MM.1S (cell line): ENCODE measurements at places on chromosomes 7 and 10.

DNA sequence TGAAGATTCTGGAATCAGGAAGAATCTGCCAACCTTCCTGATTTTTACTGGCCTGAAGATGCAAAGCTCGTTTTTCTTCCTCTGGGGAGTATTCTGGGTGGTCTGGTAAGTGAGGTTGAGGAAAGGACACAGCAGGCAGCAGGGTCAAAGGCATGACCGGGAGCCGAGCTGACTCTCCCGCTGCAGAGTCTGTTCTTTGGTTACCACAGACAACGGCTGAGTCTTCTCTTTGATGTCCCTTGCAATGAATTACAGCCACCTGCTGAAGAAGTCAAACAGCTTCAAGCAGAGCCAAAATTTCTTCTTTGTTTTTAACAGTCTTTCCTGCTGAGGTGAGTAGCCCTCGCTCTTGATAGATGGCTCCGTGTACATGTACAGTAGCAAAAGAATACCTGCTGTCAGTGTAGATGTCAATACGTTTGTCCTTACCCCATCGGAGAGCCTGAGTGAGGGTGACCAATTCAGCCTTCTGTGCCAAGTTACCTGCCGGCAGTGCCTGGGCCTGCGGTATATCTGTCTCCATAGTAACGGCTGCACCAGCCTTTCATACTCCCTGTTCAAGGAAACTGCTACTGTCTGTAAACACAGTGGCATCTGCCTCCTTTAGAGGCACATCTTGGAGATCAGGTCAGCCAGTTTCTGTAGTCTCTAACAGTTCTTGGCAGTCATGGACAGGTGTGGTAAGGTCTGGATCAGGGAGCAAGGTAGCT is 76.4 kb downstream of the PRR15 start:
- peak; percentile 83 for DNase-seq

DNA sequence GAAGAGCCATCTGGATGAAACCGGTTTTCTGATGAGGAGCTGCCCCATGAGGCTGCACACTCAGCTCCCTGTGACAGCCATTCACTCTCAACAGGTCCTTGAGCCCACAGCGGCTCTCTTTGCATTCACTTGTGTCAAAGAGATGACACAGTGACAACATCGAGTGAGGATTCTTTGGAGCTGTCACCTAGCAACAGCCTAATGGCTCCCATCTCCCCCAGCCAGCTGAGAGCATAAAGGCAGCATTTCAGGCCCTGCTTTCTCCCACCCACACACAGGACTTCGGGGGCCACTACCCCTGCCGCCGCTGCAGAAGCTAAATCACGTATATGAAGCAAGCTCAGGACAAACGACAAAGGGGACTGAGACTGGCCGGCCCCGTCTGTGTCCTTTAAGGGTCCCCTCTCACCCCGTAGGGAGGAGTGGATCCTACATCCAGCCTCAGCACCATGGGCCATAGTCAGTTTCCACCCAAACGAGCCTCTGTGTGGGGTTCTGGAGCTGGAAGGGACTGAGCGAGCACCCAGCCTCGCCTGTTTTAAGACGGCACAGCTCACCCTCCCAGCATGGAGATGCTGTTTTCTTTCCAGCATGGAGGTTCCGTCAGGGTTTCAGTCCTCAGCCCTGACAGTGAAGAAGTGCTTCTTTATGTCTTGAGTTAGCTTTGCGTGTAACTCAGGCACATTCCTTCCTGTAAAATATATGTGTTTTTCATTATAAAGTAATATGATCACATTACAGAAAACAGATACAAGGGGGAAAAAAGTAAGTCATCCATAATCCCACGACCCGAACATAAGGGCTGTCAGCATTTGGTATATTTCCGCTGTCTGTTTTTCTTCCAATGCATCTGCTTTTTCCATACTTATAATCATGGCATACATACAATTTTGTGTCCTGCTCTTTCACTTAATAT is 4.9 kb downstream of the CPA4 start:
- DNase-seq = no peak

DNA sequence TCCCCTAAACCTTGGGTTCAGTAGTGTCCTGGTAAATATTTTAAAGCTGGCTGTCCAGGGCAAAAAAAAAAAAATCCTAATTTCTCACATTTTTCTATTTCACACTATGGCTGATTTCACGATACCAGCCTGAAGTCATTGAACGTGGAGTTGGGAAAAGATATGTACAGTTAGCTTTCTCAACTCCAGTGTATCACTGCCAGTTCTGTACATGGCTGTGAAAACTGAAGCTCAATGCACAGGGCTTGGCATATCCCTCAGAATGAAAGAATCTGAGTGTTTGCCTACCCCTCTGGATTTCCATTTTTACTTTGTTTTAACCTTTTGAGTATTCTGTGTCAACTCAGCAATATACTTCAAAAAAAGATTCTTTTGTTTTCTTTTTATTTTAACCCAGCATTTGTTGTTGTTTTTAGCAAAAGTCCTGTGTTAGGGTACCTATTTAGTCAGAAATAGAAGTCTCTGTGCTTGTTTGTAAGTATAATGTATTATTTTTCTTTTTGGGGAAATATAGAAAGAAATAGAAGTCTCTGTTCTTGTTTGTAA is 274.5 kb downstream of the ADK start:
- no peak for DNase-seq

DNA sequence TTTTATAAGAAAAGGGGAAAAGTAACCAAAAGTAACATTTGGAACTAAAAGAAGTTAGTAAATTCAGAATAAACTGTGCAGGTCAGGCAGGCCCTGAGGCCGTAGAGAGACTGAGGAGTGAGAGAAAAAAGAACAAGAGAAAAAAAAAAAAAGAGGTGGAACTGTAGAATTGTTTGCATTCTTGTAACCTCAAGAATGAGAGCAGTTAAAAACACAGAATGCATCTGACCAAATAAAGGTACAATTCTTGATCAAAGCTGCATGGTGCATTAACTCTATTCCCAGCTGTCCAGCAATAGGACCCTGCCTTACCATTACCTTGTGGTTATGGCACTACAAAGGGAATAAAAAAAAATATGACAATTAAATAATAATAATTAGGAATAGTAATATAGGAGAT is 170.1 kb upstream of the SEMA3A start:
- DNase-seq = no peak

DNA sequence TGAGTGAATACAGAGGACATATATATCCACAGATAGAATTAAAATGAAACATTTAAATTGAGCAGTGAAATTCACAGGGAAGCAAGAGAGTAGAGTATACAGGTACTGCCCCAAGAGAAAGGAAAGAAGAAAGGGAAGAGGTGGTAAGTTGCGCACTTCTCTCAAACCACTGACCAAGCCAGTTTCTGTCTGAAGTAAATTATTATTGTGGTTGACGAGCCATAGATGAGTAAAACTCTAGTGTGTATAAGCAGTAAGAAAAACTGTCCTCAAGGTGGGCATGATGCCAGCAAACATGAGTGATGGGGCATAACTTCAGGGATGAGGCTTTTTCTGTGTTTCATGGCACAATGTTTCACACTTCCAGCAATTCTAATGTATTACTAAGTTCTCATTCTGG is 4.4 kb upstream of the BET1 start:
- DNase-seq = no peak

DNA sequence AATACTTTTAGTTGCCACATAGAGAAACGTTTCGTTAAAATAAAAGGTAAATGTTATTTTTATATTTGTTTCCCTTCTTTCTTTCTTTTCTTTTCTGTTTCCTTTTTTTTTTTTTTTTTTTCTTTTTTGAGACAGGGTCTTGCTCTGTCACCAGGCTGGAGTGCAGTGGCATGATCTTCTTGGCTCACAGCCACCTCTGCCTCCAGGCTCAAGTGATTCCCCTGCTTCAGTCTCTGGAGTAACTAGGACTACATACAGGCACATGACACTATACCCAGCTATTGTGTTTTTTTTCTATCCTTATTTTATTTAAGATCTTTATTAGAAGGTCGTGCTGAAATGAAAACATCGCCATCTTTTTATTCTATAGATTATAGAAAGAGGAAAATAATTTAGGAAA is 661.8 kb upstream of the MBL2 start:
- DNase-seq = no peak

- no peak for DNase-seq
These were observed 52.4 kb downstream of the SORBS1 start for GRCh38 chr10:95508730-95509129.

- DNase-seq = no peak
These were observed 431.2 kb upstream of the AUTS2 start for GRCh38 chr7:69166979-69167516.

DNA sequence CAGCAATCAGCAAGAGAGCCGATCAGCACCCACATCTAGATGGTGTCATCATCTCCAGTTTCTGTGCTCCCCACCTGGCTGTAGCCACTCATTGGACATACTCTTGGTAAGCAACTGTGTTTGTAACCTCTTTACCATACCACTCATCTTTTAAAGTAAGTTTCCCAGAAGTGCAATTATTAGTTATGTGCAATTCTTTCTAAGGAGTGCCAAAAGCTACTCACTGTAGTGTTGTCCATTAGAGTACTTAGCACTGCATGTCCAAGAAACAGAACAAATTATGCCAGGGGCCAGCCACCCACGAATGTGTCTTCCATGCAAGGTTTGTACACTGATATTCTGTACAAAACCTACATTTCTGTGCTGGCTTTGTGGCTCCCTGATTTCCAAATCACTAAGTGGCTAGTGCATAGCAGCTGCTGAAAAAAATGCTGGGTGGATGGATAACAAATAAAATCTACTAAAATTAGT is 131.9 kb downstream of the SRPK2 start:
- DNase-seq = no peak

- DNase-seq = no peak
These were observed 587 bp upstream of the CELF2 start for GRCh38 chr10:11017000-11017569.

- DNase-seq = peak; percentile 27
These were observed 180.0 kb upstream of the GHITM start for GRCh38 chr10:83959328-83959727.

DNA sequence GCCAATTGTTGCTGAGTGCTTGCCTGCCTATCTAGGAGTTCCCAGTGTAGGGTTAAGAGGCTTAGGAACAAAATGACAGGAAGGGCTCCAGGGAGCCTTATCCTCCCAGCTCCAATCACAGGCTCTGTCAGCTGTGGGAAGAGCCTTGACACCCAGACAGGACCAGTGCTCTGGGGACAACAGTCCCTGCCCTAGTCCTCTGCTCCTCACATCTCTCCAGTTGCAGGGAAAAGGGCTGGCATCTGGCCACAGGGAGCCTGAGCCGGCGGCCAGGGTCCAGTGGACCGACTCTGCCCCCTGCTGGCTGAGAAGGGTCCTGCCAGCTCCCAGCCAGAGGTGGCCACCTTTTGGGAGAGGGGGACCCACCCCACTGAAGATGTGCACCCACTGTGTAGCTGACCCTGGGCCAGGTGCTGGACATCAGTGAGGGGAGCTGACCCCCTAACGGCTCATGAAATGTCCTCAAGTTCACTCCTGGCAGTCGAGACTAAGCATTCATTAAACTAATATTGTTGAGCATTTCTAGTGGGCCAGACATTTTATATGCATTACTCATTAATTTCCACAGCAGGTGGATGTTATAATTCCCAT is 17.6 kb downstream of the DNAJB12 start:
- peak; percentile 29 for DNase-seq

- DNase-seq = no peak
These were observed 9.8 kb upstream of the GRB10 start for GRCh38 chr7:50792342-50793119.

DNA sequence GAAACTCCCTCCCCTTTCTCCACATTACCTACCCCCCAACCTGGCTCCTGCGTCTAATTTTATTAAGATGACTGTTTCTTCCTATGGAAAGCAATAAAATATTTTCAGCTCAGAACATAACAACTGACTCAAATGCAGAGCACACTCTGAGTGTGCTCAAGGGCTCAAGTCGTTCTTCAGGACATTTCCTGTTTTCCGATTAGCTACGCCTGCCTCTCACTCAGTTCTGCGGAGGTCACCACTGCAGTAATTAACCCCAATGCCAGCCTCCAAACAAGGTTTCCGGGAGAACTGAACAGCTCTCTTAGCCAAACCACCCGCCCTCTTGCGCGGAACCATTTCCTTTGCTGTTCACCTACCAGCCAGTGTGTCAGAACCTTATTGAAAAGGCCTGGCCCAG is 19.3 kb downstream of the MYOF start:
- DNase-seq = no peak

DNA sequence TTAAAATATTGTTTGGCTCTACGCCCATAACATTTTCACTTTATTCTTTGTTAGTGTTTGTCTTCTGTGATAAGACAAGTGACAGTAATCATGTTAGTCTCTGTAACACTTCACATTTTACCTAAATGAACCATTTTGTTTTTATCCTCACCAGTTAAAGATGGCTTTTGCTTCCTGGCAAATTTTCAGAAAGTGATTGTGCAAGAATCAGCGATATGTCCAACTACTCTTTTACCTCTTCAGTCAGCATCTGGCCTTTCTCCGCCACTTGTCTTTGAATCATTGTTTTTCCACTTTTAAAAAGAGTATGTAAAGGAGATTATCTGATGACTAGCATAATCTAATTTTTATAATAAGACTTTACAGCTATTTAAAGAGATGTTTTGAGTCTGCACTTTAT is 3.5 kb downstream of the DGKB start:
- no peak for DNase-seq

- no peak for DNase-seq
These were observed 80.7 kb upstream of the SEC61G start for GRCh38 chr7:54839575-54840213.

DNA sequence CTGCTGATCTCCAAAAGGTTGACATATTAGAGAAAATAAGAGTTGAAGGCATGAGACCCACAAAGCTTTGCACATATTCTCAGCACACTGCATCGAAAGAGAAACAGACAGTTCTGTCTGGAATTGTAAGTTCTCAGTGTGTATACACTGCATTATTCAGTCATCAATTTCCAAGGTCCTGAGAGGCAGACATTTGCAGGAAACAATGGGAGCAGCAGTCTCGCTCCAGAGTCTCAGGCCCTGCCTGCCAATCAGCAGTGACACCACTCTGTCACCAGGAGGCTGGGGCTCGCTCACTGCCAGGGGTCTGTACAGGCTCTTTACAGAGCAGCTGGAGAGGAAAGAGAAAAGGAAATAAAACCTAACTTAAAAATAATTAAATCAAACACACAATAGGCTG is 36.3 kb downstream of the JAZF1 start:
- no peak for DNase-seq

GRCh38 chr7:67564959-67565358 is 568.3 kb downstream of the TYW1 start:
- no peak for DNase-seq

- no peak for DNase-seq
These were observed 134.8 kb upstream of the SEMA3C start for GRCh38 chr7:81053623-81054022.

DNA sequence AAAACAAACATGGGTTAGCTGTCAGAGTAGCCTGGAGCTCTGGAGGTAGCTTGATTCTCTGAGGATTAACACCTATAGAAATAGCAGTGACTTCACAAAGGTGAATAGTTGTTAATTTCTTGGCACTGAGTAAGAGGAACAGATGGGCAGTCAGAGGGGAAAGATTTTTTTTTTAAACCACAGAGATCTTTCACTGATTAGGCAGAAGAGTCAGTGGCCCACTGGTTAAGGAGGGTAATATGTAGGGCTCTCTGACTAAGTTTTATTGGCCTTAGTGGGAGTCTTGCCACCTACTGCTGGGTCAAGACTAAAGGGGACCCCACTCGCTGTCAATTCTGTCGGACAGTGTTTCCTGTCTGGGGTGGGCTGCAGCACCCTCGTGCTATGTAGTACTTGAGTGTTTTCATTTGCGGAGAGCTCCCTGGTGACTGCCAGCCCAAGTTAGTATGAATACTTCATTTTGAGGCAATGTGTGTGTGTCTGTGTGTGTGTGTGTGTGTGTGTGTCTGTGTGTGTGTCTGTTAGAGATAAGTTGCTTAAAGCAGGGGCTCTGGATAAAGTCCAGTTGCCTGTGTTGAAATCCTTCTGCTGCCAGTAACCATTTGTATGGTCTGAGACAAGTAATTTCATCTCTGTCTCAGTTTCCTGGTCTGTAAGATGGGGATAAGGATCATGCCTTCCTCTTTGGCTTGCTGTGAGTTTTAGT is 145.2 kb downstream of the ARID5B start:
- DNase-seq = peak; percentile 86
